LHCN-M2 (cell line): ENCODE measurements at places on chromosomes 7 and 10. TPM values are rescaled to one million over a fixed set of nuclear protein-coding genes. Genes with fewer than 3 reads are reported as not detected.

DNA sequence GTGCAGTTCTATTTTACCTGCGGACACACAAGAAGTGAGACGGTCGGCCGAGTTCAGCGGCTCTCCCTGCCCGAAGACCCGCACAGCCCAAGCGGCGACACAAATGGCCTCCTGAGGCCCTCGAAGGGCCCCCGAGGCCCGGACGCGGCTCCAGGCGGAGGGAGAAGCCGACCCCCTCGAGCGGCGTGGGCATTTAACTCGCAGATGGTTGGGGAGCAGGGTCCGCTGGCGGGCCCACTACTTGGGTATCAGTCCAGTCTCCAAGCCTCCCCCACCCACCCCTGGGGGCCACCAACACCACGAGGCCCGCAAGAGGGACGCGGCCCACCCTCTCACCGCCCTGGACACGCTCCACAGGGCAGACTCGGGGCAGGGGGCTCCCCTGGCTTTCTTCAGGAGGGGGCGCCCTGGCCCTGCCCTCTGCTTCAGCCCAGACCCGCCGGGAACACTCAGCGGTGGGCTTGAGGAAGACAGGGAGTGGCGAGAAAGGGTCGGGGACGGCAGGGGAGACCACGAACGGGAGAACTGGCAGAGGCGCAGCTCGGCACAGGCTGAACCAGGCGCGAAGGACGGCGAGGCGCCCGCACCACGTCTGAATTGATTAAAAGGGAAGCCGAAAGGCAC, 1.7 kb downstream of the IGF2BP3 start:
- peak; percentile 15 for DNase-seq

- no peak for DNase-seq
Observed at GRCh38 chr7:21077602-21078001, 290.9 kb upstream of the SP8 start.

DNA sequence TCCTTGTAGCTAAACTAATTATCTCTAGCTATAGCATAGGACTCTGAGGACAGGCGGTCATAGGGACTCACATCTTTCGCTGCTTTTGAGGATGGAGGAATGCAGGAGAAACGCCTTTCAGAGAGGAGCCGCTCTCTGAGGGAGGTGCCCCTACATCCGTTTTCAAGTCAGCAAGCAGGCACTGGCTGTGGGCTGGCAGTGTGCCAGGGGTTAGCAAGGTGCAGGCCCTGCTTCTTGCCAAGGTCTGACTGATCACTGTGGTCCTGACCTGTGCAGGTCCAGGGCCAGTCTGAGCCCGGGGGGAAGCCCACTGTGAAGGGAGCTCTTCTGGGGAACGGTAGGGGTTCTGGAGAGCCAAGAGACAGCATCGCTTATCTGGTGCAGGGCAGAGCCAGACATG, 89.4 kb downstream of the SH3PXD2A start:
- DNase-seq = no peak

DNA sequence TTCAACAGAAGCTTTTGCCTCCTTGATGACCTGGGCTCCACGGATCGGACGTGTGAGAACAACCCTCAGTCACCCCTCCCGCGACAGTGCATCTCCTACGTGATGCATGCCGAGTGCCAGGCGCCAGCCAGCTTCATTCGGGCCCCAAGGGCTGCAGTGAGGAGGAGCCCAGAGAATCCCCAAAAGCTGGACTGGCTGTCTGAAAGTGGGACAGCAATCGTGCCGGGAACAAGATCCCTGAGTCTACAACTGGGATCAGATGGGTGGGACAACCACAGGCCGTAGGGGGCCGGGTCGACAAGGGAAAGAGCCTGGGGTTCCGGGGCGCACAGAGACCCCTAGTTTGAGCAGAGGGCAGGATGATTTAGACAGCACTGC, 27.2 kb downstream of the EBF3 start:
- DNase-seq = no peak

ZNF804B gene
- total RNA-seq = not detected in 2 replicates
